ENCODE measurements at places on chromosomes 5 and 9.

DNA sequence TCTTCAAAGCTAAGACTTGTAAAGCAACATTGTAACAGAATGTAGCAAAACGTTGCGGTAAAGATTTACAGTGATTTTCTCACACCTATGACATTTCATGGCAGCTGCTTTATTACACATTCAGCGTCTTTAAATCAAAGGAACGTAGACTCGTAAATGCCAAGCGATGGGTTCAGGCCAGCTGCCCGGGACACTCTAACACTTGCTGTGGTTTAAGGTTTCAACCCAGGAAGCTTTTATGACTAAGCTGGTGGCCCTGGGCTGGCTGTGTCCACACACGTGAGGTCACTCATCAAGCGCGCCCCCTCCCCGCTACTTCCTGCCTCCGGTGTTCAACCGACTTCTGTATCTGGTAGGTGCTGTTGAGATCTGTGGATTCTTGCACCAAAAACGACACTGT lies 2.5 kb downstream of the SLC6A18 start:
- no peak for DNase-seq

DNA sequence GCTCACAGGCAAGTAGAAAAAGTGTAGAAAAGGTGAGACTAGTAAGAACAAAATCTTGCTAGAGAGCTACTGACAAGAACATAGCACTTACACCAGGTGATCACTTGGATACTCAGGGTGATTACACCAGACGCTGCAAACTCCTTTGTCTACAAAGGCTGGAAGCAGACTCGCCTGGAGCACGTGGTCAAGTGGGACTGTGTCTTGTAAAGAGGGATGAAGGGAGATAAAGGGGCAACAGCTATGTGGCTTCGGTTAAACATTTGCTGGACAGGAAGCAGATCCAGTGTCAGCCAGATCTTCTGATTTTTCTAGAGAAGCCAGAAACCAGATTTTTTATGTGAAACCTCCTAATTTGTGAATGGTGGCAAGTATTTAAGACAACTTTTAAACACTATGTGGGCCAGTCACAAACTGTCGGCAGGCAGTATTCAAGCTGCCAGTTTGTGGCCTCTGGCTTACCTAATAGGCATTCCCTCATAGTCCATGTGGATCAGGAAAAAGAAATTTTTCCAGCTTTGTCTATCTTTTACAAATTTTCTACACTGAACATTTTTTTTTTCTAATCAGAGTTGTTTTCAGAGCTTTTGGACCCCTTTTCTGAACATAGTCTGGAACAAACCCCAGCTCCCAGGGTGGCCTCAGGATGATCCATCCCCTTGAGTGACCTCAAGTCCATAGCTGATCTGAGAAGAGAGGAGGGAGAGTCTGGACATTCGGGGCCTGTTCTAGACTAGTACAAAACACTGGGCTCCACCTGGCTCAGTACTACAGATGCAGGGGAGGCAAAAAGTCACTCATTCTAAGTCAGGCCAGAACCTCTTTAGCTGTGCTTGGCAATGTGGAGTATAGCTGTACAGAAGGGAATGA lies 262.9 kb downstream of the ARRDC3 start:
- DNase-seq = no peak

GRCh38 chr5:112965733-112966306 lies 10.8 kb upstream of the DCP2 start:
- DNase-seq = no peak

- no peak for DNase-seq
Measured at GRCh38 chr5:126811515-126812198, 34.7 kb downstream of the LMNB1 start.

- no peak for DNase-seq
Measured at GRCh38 chr9:121893786-121894185, 199.3 kb downstream of the TTLL11 start.

- DNase-seq = no peak
Measured at GRCh38 chr5:83516377-83516776, 44.8 kb downstream of the VCAN start.

GRCh38 chr9:131274674-131275331 lies 1.5 kb downstream of the FAM78A start:
- DNase-seq = no peak

DNA sequence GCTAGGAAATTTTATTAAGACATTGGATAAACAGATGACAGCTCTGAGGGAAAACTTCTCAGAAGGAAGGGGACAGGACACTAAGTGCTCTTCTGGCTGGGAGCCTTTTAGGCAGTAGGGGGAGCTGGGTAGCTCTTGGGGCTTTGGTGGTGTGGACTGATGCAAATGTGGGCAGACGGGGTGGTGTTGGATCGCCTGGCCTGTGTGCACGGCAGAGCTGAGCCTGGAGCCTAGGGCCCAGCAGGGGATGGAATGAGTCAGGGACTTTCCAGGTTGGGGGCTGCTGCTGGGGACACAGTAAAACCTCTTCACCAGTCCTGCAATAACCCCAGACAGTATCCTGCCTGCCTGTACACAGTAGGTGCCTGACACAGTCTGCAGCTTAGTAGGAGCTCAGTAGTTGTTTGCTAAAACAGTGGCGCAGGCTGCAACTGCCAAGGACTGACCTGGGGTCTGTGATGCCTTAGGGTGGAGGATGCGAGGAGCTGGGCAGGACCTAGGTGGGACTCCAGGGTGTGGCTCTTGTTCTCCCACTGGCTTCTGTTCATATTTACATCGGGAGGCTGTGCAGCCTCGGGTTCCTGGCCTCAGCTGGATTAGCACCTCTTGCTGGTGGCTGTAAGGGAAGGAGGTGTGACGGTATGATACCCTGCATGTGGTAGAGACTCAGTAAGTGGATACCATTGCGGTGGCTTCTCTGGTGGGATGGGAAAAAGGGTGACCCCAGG lies 83.8 kb downstream of the DAB2IP start:
- DNase-seq = no peak

GRCh38 chr5:168784454-168784853 lies 205.3 kb upstream of the PANK3 start:
- DNase-seq = no peak

GRCh38 chr9:133785753-133786370 lies 47.7 kb upstream of the SARDH start:
- no peak for DNase-seq

- no peak for DNase-seq
Measured at GRCh38 chr5:126419102-126419501, 4.1 kb upstream of the GRAMD2B start.

DNA sequence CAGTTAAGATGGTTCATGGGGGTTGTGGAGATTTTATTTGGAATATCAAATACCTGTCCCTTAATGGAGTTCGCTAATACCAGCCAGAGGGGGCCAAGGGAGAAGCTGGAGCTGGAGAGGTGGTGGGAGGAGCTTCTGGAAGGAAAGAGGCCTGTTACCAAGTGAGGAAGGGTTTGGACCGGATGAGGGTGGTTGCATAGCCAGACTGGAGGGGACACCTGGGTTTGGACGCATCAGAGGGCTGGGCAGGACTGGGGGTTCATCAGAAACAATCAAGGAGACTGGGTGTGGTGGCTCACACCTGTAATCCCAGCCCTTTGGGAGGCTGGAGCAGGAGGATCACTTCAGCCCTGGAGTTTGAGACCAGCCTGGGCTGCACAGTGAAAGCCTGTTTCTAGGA lies 111.8 kb upstream of the IER5L start:
- DNase-seq = no peak

GRCh38 chr9:125529589-125530515 lies 177.2 kb downstream of the MAPKAP1 start:
- DNase-seq = no peak

DNA sequence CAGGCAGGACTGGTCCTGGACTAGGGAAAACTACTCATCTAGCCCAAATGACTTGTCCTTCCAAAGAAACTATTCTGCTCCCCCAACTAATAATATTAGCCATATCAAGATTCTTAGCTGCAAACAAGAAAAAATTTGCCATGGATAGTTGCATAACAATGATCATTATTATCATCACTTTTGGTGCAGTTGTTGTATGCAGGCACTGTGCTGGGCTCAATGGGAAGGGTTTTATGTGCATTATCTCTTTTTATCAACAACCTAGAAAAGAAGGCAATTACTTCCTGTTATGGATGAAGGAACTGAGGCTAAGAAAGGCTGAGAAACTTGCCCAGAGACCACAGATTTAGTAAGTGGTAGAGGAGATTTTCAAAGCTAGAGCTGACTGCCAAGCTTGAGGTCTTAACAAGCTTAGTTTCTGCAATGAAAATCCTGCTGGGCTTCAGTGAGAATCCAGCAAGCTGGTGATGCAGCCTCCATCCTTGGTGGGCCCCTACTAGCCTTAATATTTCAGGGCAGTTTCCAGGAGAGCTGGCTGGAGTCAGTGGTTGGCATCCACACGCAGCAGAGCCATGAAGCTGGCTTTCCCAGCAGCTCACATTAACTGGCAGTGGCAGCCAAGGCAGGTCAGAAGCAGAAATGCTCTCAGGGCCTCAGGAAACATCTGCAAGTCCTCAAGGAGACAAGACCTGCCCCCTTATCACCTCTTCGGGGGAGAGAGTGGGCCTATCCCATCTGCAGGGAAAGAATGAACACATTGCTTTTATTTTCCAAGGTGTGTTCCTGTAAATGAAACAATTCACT lies 20.5 kb upstream of the MEGF9 start:
- DNase-seq = no peak

DNA sequence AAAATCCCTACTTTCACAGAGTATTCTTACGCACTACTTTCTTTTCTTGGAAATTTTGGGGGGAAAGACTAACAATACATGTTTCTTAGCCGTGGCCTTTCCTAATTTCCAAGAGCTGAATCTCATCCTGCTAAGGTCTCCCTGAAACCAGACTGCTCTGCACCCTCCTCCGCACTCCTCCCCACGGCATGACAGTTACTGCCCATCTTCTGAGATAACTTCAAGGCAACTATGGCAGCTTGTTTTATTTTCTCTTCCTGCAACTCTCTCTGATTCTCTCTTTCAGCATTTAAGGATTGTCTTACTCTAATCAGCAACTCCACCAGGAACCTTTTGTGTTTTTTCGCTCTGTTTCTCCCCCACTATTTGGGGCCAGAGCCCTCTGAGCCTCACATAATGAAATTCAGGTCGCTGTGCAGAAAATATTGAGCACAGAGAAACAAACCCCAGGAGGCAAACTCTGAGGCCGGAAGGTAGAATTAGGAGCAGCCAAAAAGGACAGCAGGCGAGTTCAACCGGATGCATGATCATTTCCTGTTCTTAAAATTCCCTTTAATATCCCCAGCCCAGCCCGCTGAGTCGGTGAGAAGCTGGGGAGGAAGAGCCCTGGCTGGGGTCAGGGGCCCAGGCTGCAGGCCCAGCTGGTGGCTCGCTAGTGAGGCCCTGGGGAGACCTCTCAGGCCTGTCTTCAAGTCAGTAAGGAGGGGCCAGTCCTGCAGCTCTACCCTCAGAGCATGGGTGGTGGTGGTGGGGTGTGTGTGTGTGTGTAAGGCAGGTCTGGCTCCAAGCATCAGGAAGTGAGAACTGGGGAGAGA lies 213.6 kb upstream of the S1PR3 start:
- no peak for DNase-seq

DNA sequence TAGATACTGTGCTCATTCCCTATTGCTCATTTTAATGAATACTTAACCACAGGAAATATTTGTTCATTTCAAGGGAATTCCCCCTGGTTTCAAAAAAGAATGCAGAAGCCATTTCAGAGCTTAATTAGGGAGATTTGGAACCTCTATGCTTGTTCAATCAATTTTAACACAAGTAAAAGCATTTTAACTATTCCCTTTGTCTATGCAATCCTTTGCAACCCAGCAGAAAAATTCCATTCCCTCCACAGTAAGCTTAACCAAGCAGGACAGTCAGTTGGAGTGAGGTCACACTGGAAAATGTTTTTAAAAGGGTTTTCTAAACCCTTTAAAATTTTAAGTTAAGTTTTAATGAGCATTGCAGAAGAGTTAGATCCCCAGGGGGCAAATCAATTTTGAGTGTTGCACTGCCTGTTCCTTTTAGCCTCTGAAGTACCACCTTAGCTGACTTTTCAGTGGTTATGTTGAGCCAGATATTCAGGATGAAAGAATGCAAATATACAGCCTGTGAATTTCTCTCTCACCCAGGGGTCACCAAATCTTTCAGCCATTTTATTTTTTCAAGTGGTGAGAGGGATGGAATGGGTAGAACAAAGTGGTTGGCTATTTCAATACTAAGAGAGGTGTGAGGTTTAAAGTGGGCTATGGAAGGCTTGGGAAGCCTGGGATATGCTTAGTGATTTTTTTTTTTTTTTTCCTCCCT lies 356.2 kb upstream of the NUDT12 start:
- DNase-seq = no peak

DNA sequence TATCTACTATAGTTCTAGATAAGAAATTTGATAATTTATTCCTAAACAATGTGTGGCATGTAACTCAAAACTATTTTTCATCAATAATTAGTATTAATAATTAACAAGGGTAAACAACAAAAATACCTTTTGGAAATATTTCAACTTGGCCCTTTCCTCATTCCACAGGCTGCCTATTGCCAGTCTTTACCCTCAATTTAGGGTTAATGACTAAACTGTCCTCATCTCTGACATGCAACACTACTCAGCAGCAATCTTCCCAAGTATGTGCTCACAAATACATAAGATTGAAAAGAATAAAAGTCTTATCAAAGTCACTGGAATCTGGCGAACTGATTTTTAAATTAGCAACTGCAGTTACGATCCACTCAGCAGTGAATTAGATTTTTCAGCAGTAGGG lies 153.6 kb downstream of the GLIS3 start:
- no peak for DNase-seq

GRCh38 chr5:171989276-171989675 lies 17.2 kb downstream of the FBXW11 start:
- no peak for DNase-seq

- no peak for DNase-seq
Measured at GRCh38 chr9:135570456-135570855, 8.9 kb downstream of the PAEP start.

DNA sequence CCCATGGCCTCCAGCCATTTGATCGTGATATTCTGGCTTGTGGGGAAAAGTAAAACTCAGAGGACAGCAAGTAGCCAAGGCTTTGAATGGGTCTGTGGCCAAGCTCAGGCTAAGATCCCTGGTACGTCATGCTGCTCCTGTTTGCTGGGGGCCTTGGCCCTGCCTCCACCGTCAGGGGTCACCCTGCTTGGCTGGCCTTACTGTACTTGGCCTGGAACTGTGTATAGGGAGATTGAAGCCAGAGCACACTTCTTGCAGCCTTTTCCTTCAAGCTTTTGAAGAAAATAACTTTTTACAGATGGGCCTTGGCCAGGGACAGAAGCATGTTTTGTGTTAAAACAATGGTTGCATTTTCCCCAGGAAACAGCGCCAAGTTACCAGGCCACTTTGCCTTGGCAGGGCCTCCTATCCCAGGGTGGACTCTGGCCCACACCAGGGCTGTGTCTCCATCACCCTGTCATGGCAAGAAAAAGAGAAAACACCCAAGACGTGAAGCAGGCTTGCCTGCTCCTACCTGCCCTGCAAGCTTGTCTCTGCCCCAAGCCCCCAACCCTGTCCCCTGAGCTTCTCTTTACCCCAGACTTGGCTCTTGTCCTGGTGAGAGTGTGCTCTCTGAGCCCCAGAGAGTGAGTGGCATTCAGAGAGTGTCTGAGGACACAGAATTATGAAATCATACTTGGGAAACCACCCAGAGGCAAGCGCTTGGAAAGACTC lies 286.9 kb downstream of the GADD45G start:
- no peak for DNase-seq

DNA sequence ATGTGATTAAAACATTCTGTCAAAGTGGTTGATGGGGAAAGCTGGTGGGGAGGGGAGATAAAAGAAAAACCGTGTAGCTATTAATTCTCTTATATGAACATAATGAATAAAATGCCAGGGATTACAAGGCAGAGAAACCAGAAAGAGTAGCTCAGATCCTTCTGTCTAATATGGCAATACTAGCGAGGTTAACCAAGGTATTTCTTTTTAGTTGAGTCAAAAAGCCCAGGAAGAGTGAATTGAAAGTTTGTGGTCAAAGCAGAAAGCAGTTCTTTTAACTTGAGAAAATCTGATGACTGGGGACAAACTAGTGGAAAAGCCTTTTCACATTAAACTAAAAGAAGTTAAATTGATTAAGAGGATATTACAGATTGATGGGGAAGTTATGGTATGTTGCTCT lies 76.0 kb downstream of the ERBIN start:
- no peak for DNase-seq

Data from stimulated activated CD4-positive, alpha-beta T cell treated with anti-CD3 and anti-CD28 coated beads, Interleukin-1b, Interleukin-23, amount 100 ng/mL, for 4 hours (primary cell).